ENCODE measurements at places on chromosomes 12 and 14.

GRCh38 chr12:82691513-82691912 lies 4.8 kb downstream of the TMTC2 start:
- no peak for DNase-seq

- DNase-seq: no peak
Observed at GRCh38 chr14:94483071-94483451, 7.1 kb upstream of the SERPINA9 start.

DNA sequence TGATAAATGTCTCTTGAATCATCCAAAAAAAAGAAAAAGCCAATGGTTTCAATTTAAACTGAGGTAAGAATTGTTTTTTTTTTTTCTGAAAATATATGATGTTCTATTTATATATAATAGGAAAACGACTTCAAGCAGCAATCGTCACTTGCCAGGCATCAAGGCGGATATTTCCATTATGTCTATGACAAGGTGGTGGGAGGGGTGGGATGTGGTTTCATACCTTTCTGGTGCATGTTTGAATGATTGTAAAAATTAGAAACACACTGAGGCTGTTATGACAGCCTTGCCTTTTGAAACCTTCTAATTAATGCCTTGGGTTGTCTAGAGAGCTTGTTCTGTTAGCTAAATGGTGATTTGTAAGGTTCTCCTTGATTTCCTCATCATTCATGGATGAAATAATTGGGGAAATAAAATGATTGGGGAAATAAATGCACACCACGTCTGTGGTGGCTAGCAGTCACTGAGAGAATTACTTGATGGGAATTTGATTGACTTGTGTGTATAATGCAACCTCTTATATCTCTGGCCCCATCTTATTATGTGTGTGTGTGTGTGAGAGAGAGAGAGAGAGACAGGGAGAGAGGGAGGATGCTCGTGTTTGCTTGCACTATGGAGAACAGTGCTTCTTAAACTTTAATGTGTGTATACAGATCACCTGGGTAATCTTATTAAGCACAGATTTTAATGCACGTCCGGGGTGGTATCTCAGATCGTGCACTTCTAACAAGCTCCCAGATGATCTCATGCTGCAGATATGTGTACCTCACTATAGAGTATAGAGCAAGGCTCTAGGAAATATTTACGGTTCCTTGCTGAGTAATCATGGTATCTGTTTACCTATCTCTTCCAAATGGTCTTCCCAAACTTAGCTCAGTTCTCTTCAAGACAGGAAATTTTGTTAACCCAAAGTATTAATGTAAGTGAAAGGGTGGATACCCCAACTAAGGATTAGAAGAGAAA lies 502.6 kb downstream of the DIO2 start:
- DNase-seq: no peak

GRCh38 chr14:28813810-28814209 lies 47.2 kb downstream of the FOXG1 start:
- no peak for DNase-seq

GRCh38 chr14:39446131-39446744 lies 14.0 kb upstream of the FBXO33 start:
- DNase-seq: no peak

GRCh38 chr12:46160101-46160980 lies 108.5 kb downstream of the SLC38A1 start:
- no peak for DNase-seq

- no peak for DNase-seq
Observed at GRCh38 chr12:47650469-47650868, 55.4 kb downstream of the RPAP3 start.

DNA sequence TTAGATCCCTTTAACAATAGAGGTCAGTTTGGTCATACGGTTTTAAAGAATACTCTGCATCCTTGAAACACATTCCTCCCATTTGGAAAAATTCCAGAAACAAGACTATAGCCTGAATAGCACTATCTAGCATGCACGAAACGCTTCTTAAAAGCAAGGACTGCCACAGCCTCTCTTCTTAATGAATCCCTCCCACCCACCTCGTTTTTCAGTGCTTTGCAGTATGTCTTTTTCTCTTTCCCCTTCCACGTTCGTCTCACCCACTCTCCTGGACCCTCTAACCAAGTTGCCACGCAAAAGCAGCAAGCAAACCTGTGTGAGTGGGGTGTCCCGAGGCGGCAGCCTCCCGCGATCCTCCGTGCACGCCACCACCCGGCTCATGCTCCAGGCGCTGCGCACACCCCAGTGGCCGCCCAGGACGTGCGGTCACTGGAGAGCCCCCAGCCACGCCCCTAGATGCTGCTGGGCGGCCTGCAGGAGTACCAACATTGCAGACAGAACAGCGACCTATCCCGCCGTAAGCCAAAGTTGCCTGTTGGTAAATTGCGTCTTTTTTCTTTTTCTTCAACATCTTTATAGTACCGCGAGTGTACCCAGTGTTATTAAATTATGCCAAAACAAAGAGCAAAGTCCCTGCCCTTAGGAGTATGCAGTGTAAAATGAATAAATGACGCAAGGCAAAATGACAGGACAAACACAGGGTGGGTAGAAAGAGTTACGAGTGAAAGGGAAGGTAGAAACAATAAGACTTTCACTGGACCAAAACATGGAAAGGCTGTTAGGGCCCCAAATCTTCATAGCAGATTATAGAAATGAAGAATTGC lies at the start of gene SLC38A4:
TSS of gene SLC38A4 (minus strand) at position 407 of the 824 bp plus-strand sequence. CDS start 32,926 bp downstream, outside the sequence.
- peak; percentile 12 for DNase-seq

GRCh38 chr12:75900781-75901254 lies 130.8 kb downstream of the PHLDA1 start:
- DNase-seq: no peak

- DNase-seq: no peak
Observed at GRCh38 chr12:93447555-93448290, 6.0 kb upstream of the UBE2N start.

Data from fibroblast of skin of left biceps (primary cell).